Stimulated activated CD8-positive, alpha-beta memory T cell treated with anti-CD3 and anti-CD28 coated beads, Interleukin-15, amount 100 ng/mL, for 48 hours (primary cell): ENCODE measurements at places on chromosomes 4 and X.

DNA sequence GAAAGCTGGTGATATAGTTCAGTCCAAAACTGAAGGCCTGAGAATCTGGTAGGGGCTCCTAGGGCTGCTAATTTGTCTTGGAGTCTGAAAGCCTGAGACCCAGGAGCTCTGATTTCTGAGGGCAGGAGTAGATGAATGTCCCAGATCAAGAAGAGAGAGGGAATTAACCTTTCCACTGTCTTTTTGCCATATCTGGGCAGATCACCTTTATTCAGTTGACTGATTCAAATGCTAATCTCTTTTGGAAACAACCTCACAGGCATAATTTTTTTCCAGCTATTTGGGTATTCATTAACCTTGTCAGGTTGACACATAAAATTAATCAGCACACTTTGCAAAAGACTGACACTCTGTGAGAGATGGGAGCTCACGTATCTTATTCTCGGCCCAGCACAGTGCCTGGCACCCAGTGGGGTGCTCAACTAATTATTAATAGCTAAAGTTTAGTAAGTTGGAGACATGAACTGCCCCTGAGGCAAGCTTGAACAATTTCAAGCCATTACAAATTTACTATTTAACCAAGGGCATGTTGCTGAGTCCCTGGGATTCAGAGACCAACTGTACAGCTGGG, 114.3 kb downstream of the CPEB2 start:
- no peak for DNase-seq

DNA sequence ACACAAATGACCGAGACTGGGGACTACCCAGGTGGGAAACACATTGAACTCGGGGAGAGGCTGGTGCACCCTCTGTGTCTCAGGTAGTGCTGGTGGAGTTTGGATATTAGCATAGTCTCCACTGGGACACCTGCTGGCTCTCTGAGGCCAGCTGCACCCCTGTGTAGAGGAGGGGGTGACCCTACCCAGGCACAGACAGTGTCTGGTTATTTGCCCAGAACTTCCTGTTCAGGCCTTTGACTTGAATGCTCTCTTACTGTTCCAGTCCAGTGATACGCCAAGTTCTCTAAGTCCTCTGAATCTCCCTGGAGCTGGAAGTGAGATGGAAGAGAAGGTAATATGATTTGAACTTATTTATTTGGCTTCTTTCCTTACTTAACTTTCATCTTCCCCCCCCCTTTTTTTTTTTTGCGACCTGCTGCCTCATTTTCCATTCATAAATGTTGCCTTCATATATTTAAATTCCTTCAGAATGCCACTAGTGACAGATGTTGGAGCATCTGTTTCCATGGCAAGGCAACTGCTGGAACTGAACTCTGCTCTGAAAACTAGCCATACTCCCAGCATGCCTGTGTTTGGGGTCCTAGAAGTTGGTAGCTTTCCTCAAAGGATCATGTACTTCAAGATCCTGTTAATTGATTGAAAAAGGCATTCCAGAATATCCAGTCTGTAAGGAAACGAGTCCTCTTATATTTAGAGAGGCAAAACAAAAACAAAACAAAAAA, 76.7 kb downstream of the AASDH start:
- no peak for DNase-seq

DNA sequence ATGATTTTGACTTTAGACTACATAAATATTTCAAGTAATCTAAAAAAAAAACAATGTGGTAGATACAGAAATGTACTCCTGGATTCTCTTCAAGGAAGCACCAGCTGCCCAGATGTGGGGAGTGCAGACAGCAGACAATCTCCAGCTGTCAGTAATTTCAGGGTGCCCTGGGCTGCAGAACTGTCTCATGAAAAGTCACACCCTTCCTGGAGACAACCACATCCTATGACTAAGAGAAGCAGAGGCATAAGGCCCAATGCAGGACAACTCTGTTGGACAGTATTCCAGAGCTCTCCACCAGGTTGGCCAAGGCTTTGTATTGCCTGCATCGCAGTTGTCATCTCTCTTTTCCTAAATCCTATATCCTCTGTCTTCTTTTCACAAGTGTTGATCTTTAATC, 34.4 kb upstream of the BLTP1 start:
- no peak for DNase-seq

DNA sequence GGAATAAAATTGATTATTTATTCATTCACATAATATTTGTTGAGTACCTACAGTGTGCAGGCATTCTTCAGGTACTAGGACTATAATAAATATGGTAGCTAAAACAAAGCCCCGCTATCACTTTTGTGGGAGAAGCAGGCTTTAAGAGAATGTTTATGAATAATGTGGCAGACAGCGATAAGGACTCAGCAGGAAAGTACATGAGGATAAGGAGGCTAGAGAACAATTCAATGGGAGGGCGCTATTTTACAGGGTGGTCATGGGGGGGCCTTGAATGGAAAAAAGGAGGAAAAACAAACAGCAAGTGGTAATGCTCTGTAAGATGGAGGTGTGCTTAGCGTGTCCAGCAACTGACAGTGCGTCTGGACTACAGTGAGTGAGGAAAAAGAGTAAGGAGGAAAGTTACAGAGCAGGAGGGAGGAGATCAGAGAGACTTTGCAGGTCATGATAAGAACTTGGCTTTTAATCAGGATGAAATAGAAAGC, 264.2 kb upstream of the ETNPPL start:
- no peak for DNase-seq

GRCh38 chr4:38209654-38210053, 249.5 kb downstream of the PTTG2 start:
- no peak for DNase-seq

- no peak for DNase-seq
Observed at GRCh38 chrX:31178769-31179125, 106.9 kb upstream of the FTHL17 start.

DNA sequence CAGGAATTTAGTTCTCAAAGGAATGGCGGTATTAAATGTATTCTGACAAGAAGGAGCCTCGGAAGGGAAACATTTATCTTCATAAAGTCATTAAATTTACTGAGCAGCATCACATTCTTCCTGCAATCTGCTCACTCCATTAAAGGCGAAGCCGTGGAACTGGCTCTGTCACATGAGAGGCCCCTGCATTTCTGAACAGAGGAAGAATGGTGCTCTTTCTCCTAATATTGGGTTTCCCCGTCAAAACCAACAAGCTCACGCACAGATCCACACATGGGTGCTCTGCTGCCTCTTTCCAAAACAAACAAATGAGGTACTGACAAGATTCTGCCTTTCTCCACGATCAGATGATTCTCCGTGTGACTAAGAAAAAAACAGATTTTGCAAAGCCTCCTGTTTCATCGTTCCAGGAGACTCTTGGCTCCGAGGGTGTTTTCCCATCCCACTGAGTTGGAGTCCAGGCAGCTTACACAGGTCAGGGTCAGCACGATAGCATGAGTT, 191.2 kb downstream of the IDS start:
- DNase-seq: no peak

DNA sequence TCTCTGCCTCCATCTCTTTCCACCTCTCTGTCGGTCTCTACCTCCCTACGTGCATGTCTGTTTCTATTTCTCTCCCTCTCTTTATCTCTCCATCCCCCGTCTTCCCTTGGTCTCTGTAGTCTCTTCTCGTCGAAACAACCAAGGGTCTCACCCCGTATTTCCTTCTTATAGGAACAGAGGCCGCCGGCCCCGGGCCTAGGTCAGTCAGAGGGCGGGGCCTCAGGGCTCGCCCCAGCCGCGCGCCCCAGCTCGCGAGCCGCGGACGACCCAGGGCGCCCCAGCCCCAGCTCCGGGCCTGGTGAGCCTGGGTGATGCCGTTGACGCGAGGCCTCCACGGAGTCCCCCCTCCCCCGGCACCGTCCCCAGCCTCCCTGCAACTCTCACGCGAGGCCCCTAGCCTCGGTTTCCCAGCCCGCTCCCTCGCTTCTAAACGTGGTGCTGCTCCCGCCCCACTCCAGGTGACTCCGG, 6.6 kb downstream of the TIMM17B start:
- no peak for DNase-seq

DNA sequence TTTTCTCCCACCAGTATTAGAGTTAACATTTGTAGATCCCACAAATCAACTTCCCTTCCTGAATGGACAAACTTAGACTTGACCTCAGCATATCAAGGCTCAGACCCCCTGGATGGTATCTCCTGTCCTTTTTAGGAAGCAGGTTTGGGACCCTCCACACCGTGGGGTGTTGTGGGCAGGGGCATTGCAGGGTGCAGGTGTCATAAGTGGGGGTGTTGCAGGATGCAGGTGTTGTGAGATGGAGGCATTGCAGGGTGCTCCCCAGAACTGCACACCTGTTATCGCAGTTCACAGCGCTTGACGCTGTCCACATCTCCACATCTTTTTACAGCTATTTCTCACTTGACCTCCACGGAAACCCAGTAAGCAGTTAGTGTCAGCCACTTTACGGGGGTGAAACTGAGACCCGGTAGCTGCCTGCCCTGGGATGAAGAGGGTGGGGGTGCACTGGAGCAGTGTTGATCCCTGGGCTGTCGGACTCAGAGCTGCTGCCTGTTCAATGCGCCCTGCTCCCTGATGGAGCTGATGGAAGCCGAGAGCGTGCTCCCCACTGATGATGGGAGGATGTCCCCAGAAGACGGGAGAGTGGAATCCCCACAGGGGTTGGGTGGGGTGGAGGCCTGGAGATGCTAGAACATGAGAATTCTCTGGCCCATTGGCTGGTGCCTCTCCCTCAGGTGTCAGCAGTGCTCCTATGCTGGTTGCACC, 25.3 kb downstream of the SH3TC1 start:
- DNase-seq: no peak

DNA sequence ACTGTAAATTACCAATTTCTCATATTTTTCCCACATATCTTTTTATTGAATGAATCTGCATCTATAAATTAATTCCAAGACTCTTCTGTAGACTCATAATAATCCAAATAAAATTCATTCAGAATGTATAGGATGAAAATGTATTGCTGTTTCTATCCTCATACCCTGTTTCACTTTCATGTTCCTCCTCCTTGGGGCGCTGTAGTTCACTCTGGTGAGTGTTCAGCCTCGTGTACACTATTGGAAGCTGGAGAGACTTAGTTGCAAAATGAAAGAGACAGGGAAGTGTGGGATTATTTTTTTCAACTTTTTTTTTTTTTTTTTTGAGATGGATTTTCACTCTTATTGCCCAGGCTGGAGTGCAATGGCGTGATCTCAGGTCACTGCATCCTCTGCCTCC, 296.1 kb downstream of the TLL1 start:
- DNase-seq: no peak

GRCh38 chr4:86256086-86256485, 103.8 kb downstream of the MAPK10 start:
- no peak for DNase-seq

DNA sequence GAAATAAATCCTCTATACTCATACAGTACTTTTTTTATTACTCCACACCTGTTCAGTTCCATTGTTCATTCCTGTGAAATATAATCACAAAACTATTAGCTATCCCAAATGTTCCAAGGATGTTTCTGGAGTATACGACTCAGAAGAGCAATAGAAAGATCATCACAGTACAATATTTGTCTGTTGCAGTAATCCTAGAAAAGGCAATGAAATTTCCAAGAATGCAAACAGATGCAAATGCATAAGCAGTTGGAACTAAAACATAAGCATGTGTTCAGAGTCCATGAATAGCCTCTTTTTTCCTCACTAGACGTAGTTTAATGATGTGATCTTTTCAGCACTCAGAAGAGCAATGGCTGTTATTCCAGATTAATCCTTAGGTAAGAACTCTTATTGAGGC, 55.2 kb downstream of the RTL3 start:
- DNase-seq: no peak

GRCh38 chrX:71945237-71945805, 34.7 kb downstream of the NHSL2 start:
- DNase-seq: no peak

- DNase-seq: no peak
Observed at GRCh38 chr4:174222266-174222872, 61.1 kb downstream of the FBXO8 start.
